ENCODE measurements at places on chromosomes 5 and 9.

- no peak for DNase-seq
These were observed 33.0 kb upstream of the CTNNAL1 start for GRCh38 chr9:109046346-109046745.

GRCh38 chr5:6436715-6437331 is 11.8 kb upstream of the UBE2QL1 start:
- no peak for DNase-seq

- DNase-seq: no peak
These were observed 120.5 kb upstream of the IRX4 start for GRCh38 chr5:2003206-2003605.

DNA sequence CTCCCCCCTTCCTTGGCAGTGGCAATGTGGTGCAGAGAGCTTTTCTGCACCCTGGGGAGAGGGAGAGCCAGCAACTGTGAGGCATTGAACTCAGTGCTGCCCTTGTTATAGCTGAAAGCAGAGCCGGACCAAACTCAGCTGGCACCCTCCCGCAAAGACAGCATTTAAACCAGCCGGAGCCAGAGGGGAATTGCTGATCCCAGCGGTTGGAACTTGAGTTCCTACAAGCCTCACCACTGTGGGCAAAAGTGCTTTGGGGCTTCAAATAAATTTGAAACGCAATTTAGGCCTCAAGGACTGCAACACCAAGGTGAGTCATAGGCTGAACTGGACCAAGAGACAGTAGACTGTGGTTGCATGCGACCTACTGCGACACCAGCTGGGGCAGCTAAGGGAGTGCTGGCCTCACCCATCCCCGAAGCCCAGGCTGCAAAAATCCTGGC is 207.6 kb upstream of the CDKN2B start:
- no peak for DNase-seq

GRCh38 chr5:130529511-130530485 is 625.5 kb downstream of the CHSY3 start:
- DNase-seq: no peak

DNA sequence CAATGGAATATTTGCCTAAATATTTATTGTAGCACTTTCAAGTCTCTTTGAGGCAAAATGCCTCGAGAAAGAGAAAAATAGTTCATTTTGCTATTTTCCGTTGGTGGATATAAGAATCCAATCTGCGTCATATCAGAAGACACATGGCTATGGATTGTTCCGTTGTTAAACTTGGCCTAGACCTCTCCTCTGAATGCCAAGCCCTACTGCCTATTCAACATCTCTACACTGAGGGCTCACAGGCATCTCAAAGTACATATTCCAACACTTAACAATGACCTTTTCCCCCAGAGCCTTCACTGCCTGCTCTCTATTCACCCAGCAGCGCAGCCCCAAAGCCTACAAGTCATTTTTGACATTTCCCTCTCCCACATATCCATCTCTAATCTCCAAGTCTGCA is 350.1 kb downstream of the GLIS3 start:
- no peak for DNase-seq
